GM23338 (cell line): ENCODE measurements at places on chromosomes 12 and 14. TPM values are rescaled to one million over a fixed set of nuclear protein-coding genes. Genes with fewer than 3 reads are reported as not detected.

- H3K4me1 ChIP-seq: no peaks in the 10 kb centered on the region
- H3K27ac ChIP-seq: no peak overlapping the region
These were observed 21.9 kb downstream of the CCDC92 start for GRCh38 chr12:123950476-123951349.

- H3K4me3 ChIP-seq: no peak overlapping the region
- no peaks in the 10 kb centered on the region for H3K27me3 ChIP-seq
- H3K4me1 ChIP-seq: peaks cover 6% of the 10 kb centered on the region
- no peak for DNase-seq
- no peaks in the 10 kb centered on the region for H3K36me3 ChIP-seq
These were observed 16.6 kb downstream of the TFCP2 start for GRCh38 chr12:51156245-51156765.

GRCh38 chr12:455821-456220 lies 3.9 kb upstream of the B4GALNT3 start:
- no peak overlapping the region for H3K4me3 ChIP-seq
- H3K27ac ChIP-seq: no peak overlapping the region
- H3K4me1 ChIP-seq: no peaks in the 10 kb centered on the region
- peaks cover 31% of the 10 kb centered on the region for H3K27me3 ChIP-seq

DNA sequence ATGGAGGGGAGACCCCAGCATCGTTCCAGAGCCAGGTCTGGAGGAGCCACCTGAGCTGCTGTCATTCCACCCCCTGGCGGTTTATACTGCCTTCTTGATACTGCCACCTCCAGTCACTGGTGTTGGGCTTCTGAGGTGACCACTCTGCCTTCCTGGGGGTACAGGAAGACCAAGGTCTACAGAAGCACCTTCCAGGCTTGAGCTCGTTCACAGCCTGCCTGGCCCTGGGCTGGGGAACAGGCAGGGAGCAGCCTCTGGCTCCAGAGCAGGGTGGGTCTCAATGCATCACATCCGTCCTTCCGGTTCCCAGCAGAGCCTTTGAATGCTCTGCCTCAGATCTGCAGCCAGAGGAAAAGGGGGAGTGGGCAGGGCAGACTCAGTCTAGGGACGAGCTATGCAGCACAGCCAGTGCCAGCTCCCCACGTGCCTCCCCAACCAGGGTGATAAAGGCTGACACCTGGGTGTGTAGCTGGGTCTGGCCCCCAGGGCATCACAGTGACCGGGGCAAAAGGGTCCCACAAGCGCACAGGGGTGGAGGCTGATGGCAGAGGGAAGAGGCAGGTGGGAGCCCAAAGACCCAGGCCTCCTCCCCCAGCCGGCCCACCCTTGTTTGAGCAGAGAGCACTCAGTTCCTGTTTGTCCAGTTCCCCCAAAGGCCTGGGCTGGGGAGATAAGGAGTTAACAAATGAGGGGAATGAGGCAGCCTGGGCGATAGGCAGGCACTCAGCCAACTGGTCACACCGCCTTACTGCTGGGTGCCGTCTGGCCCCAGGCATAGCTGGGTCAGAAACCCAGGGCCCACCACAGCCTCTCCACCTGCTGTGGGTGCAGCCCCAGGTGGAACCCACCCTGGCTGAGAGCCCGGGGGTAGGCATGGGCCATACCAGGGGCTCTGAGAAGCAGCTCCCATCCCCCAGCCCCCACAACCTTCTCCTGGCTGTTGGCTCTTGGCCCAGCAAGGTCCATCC lies 17.1 kb downstream of the DEGS2 start:
- H3K4me3 ChIP-seq: no peak overlapping the region
- H3K27me3 ChIP-seq: no peaks in the 10 kb centered on the region
- peaks cover 4% of the 10 kb centered on the region; the same call in 1 of the 2 replicates for H3K4me1 ChIP-seq
- DNase-seq: no peak
- H3K27ac ChIP-seq: no peak overlapping the region

GRCh38 chr12:52949413-52950331 lies 754 bp downstream of the KRT18 start:
- DNase-seq: peak; percentile 85
- H3K4me1 ChIP-seq: peaks cover 43% of the 10 kb centered on the region
- H3K4me3 ChIP-seq: peak overlapping the region; percentile 86
- no peaks in the 10 kb centered on the region for H3K27me3 ChIP-seq

FBRSL1 gene
- 65.9 and 89.8 TPM in 2 replicates for total RNA-seq

DNA sequence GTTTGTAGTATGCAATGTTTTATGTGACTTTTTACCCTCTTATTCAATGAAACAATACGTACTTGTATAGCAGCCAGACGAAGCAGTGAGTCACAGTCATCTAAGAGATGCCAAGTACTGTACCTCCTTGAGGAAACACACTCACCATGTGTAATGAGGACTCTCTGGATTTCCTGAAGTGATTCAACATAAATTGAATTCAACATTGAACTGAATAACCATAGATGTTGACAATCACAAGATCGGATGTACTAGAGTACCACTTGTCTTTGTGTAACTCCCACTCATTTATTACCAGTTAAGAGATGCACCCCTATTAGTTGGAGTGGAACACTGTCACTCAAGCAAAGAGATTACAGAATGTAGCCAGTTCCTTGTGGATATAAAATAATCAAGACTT lies 175.2 kb upstream of the HMGA2 start:
- no peak overlapping the region for H3K4me3 ChIP-seq
- H3K4me1 ChIP-seq: peaks cover 5% of the 10 kb centered on the region
- no peak overlapping the region for H3K27ac ChIP-seq
- H3K36me3 ChIP-seq: no peaks in the 10 kb centered on the region

GRCh38 chr12:90979951-90980350 lies 24.8 kb downstream of the EPYC start:
- no peak overlapping the region for H3K27ac ChIP-seq
- no peak for DNase-seq
- H3K4me3 ChIP-seq: no peak overlapping the region
- H3K36me3 ChIP-seq: no peaks in the 10 kb centered on the region

- DNase-seq: peak; percentile 64
- H3K27me3 ChIP-seq: peaks cover 55% of the 10 kb centered on the region
- H3K4me1 ChIP-seq: no peaks in the 10 kb centered on the region; the same call in 1 of the 2 replicates
These were observed 17.6 kb upstream of the PLEKHH1 start for GRCh38 chr14:67515386-67516079.

DNA sequence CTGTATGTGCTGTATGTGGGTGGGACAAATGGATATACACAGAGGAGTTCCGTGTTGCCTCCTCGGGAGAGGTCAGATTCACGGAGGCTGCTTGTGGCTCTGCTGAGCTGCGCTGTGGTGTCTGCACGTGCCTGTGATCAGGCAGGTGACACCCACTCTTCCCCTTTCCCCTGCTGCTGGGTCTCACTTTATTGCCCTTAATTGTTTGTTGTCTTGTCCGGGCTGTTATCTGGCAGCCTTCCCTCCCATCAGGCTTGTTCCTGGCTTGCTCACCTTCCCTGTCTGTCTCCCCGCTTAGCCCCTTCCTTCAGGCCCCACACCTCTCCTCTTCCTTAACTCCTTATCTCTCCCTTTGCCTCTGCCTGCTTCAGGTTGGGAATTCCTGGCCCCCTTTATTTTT lies 13.5 kb downstream of the WNT5B start:
- H3K27me3 ChIP-seq: peaks cover 18% of the 10 kb centered on the region
- H3K4me3 ChIP-seq: no peak overlapping the region
- peaks cover 12% of the 10 kb centered on the region; the same call in 1 of the 2 replicates for H3K4me1 ChIP-seq
- H3K36me3 ChIP-seq: no peaks in the 10 kb centered on the region
- no peak overlapping the region for H3K27ac ChIP-seq
- no peak for DNase-seq

DNA sequence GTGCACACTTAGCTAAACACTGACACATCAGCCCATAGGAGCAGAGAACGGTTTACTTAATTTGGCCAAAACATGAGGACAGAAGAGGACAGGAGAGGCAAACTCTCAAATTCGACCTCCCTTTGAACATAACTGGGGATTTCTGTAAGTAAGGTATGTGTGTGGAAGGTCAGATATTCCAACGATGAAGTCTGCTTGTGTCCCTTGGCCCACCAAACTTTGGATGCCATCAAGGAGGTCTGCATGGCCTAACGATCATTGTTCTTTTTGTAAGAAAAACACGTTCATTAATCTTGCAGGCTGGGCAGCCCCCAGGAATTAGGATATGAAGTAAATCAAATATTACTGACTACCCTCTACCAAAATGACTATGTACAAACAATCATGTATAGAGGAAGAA lies 908.5 kb upstream of the ATXN7L3B start:
- H3K27me3 ChIP-seq: no peaks in the 10 kb centered on the region
- no peak overlapping the region for H3K27ac ChIP-seq
- peaks cover 16% of the 10 kb centered on the region for H3K4me1 ChIP-seq
- no peaks in the 10 kb centered on the region for H3K36me3 ChIP-seq

DNA sequence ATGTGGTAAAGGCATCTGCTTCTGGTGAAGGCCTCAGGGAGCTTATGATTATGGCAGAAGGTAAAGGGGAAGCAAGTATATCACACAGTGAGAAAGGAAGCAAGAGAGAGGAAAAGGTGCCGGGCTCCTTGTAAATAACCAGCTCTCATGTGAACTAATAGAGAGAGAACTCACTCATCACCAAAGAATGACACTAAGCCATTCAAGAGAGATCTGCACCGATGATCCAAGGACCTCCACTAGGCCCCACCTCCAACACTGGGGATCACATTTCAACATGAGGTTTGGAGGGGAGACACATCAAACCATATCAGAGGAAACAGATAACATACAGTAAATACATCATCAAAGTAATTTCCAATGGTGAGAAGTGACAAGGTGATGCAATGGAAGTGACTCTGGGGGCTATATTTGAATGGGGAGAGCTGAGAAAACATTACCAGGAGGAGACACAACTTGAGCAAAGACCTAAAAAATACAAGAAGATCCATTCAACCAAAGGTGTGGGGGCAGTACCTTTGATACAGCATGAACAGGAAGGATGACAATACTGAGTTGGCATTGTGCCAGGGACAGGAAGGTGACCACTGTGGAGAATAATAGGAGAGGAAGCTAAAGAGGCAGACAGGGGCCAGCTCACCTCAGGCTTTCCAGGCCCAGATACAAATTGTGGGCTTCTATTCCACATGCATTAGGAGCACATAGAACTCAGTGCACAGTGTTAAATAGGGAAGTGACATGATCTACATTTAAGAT lies 134.4 kb upstream of the GRIP1 start:
- H3K36me3 ChIP-seq: no peaks in the 10 kb centered on the region
- no peak overlapping the region for H3K27ac ChIP-seq
- H3K27me3 ChIP-seq: no peaks in the 10 kb centered on the region
- no peaks in the 10 kb centered on the region for H3K4me1 ChIP-seq
- H3K4me3 ChIP-seq: no peak overlapping the region
- DNase-seq: no peak

DNA sequence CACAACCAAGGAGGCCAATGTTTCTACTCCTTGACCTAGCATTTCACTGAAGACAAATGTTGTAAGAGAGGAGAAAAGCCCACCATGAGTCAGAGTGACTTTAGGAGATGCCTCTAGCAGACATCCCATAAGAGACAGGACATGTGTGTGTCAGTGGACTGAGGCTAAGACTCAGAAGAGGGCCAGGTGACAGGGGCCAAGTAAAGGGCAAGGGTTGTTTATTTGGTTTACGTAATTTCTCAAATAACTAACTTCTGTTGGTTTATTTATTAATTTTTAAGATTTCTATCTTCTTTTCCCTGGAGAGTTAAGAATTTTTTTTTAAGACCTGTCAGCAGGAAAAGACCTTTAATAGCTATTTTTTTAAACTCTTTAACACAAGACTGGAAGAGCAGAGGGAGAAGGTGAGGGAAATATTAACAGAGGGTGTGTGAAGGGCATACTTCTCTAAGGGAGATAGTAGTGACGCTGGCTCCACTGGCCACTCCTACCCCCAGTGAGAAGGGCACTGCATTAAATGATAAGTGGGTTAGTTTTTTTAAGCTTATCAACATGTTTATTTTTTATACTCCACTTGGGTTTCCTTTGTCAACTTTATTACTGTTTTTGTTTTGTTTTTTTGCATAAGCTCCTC lies 3.4 kb downstream of the PNP start:
- no peak overlapping the region for H3K4me3 ChIP-seq
- DNase-seq: no peak
- H3K4me1 ChIP-seq: peaks cover 19% of the 10 kb centered on the region
- H3K27ac ChIP-seq: peak overlapping the region; percentile 28; the same call in 1 of the 2 replicates

KRT83 gene
- total RNA-seq: not detected in 2 replicates

HOXC13 gene
- 0.10 TPM in 1 of 2 replicates, not detected in the other for total RNA-seq

- peak; percentile 48 for DNase-seq
- H3K4me3 ChIP-seq: peak overlapping the region; percentile 92
- H3K4me1 ChIP-seq: peaks cover 20% of the 10 kb centered on the region; the same call in 1 of the 2 replicates
- no peak overlapping the region for H3K27ac ChIP-seq
These were observed 1.2 kb upstream of the ARL6IP4 start for GRCh38 chr12:122979001-122979907.

GRCh38 chr12:71010143-71010479 lies 89.6 kb upstream of the PTPRR start:
- H3K4me1 ChIP-seq: no peaks in the 10 kb centered on the region
- no peaks in the 10 kb centered on the region for H3K36me3 ChIP-seq
- H3K4me3 ChIP-seq: no peak overlapping the region
- no peak for DNase-seq
- H3K27me3 ChIP-seq: no peaks in the 10 kb centered on the region
- no peak overlapping the region for H3K27ac ChIP-seq

DNA sequence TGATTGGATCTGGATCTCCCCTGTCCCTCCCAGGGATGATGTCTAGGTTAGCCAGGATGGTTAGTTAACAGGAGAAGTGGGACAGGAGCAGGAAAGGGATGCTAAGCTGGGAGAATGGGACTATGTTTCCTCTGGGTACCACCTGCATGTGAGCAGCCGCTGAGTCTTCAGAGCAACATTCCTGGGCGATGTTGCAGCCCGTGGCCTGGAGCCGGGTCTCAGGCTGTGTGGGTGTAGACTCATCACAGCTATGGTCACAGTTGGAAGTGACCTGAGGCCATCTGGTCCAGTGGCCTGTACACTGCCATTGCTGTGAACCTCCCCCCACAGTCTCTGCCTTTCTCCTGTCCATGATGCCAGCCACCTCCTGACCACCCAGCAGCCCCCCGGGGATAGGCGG lies 422.6 kb downstream of the DPF3 start:
- DNase-seq: no peak
- no peaks in the 10 kb centered on the region for H3K27me3 ChIP-seq
- no peak overlapping the region for H3K4me3 ChIP-seq
- no peaks in the 10 kb centered on the region for H3K36me3 ChIP-seq

SLC25A47 gene
- not detected in 2 replicates for total RNA-seq

CALCOCO1 gene
- 20.4 and 21.3 TPM in 2 replicates for total RNA-seq

EEF1AKMT3 gene
- total RNA-seq: 3.0 and 5.3 TPM in 2 replicates

GRCh38 chr12:48817873-48818830 lies at the start of gene CACNB3:
Gene CACNB3 (plus strand): TSS chr12:48818496. CDS start chr12:48818930, 434 bp downstream.
- peak within 1 kb of the TSS; percentile 85 for H3K4me3 ChIP-seq
- no peaks in the 10 kb centered on the region for H3K36me3 ChIP-seq
- peaks cover 13% of the 10 kb centered on the region; the same call in 1 of the 2 replicates for H3K4me1 ChIP-seq
- peak; percentile 89 for DNase-seq
- peaks cover 79% of the 10 kb centered on the region for H3K27me3 ChIP-seq

RITA1 gene
- 33.0 and 40.4 TPM in 2 replicates for total RNA-seq

GRCh38 chr12:113405694-113406093 lies 2.0 kb upstream of the SDS start:
- H3K27me3 ChIP-seq: no peaks in the 10 kb centered on the region
- H3K27ac ChIP-seq: no peak overlapping the region
- peak; percentile 35 for DNase-seq
- H3K4me1 ChIP-seq: peaks cover 25% of the 10 kb centered on the region
- no peaks in the 10 kb centered on the region for H3K36me3 ChIP-seq

- no peaks in the 10 kb centered on the region for H3K4me1 ChIP-seq
- H3K36me3 ChIP-seq: peaks cover 26% of the 10 kb centered on the region
- H3K27ac ChIP-seq: peak overlapping the region; percentile 35
- H3K4me3 ChIP-seq: no peak overlapping the region
These were observed 28.1 kb downstream of the CBX5 start for GRCh38 chr12:54251667-54252284.

LALBA gene
- not detected in 2 replicates for total RNA-seq
